ENCODE measurements at places on chromosomes 11 and 22.
A peak's percentile ranks its signal among the peaks of the same experiment; 100 is the strongest.

DNA sequence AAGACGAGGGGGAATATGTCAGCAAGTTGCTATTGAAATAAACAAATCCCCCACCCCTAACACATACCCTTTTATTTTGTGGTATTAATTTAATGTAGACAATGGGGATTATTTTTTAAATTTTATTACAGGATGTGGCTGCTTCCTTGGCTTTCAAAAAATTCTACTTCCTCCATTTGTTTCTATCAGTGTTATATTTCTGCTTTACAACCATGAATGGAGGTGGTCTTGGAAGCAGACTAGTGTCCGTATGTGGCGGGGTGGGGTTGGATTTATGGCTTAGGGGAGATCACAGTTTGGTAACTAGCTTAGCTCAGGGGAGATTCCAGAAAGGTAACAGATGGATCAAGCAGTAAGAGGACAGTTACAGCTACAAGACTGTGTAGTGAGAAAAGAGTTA, 39.3 kb upstream of the PICALM start:
- no peak for DNase-seq

DNA sequence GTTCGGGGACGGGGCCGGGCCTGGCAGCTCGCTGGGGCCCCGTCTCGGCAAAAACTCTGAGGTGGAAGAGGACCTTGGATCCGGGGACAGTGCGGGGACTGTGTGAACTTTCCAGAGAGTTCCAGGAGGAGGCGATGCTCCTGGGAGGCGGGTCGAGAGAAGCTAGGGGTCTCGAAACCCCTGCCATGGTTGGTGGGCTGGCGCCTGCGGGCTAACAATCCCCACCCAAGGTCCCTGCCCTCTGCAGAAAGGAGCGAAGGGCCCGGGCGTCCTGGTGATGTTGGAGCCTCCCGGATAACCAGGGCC, 4.7 kb upstream of the GRK2 start:
- DNase-seq = no peak

DNA sequence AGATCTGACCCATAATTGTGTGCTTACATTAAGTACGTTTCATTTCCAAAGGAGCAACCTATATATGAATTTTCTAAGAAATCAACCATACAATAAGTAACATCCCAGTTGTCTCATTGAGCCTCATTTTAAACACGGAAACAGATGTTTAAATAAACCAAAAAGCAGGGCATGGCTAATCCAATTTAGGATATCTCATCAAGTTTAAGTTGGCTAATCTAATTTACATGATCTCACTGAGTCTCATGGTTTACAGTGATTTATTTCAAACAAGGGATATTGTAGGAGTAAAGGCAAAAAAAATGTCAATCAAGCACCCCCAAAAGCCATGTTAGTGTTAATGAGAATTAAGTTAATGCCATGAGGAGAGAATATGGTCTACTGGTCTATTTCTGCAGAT, 499.8 kb upstream of the CCDC90B start:
- no peak for DNase-seq

GRCh38 chr11:15208378-15209222, 93.9 kb downstream of the INSC start:
- peak; percentile 53 for DNase-seq

DNA sequence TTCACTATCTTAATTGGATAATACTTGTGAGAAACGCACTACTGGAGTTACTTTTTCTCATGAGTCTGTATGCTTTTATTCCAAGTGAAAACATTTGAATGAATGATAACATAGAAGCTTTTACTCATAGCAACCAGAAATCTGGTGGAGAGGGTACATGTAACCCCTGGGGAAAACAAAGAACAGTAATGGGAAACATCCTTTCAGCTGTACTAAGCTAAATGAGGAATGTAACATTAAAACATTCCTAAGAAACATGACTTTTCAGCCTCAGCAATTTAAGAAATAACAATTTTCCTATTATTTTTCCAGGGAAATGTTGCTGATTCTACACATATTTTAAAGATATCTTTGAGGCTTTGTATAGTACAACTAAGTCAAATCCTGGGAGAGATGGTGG, 97.2 kb upstream of the CEP126 start:
- DNase-seq = no peak

DNA sequence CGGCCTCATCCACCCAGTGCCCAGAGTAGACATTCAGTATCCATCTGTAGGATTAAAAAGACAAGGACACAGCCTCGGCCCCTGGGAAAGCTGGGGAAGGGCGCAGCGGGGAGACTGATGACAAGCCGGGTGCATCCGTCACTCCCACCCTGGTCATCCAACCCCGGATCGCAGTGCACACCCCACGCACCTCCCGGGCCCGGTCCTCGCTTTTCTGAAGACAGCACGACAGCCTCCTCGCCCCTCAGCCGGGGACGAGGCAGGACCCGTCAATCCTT, 1.1 kb downstream of the FCHSD2 start:
- DNase-seq = no peak

- DNase-seq = peak; percentile 63
Observed at GRCh38 chr22:22753526-22754267, 109.3 kb downstream of the GGTLC2 start.

GRCh38 chr11:92738276-92738675, 231.2 kb upstream of the MTNR1B start:
- no peak for DNase-seq

GRCh38 chr11:18705651-18706281, 7.2 kb downstream of the TMEM86A start:
- DNase-seq = no peak

GRCh38 chr22:26267856-26268255, 98.6 kb downstream of the SEZ6L start:
- DNase-seq = no peak

DNA sequence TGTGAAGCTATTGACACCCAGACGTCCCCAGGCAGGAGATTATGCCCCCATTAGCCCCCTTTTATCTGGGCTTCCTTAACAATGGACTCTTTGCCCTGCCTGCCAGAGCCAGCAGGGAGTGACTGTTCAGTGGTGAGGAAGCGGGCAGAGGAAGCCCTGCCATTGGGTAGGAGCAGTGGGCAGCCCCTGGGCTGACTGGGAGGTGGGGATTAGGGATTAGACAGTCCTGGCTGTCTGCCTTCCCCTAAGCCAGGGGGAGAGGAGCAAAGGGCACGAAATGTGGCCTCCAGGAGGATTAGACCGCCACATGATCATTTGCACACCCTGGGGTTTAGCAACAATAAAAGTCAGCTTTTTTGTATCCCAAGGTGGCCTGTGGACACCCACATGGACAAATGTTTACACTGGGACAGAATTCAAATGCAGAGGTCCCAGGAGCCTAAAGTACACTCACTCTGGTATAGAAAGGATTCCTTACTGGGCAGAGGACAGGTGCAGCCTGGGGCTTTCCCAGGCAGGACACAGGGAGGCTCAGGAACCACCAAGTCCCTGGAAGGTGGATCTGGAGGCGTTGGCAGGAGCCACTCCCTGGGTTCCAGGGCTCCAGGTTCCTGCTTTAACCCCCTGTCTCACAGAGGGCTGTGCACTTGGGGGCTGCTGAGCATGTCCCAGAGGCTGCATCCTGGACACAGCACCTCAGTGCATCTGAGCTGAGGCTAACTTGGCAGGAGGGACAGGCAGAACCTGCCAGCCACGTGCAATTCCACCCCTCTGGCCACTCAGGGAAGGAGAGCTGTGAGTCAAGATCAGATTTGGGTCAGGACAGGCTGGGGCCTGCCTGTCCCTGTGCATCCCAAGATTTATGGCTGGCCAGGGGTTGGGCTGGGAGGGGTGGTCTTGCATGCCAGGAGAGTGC, 2.1 kb downstream of the PNPLA3 start:
- DNase-seq = no peak

- DNase-seq = no peak
Observed at GRCh38 chr11:16215352-16215751, 141.0 kb downstream of the SOX6 start.

- DNase-seq = no peak
Observed at GRCh38 chr11:7353100-7353499, 101.4 kb downstream of the SYT9 start.

GRCh38 chr11:86800960-86801272, 574 bp downstream of the PRSS23 start:
- no peak for DNase-seq

DNA sequence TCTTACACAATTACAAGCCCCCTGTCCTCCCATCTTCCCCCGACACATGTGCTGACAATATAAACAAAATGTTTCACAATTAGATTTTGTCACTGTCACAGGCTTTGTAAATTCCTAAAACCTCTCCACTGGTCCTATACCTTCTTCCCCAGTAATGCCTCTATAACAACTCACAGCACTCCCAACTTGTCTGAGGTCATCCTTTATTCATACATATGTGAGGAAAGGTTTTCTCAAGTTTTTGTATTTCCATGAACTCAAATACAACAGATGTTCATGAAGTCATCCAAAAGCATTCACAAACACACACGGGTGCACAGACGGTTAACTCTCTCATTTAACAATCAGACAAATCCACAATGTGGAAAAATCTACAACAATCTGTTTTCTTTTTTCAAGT, 1.9 kb downstream of the OR52H1 start:
- DNase-seq = no peak

GRCh38 chr11:100557830-100558611, 129.1 kb upstream of the ARHGAP42 start:
- no peak for DNase-seq

DNA sequence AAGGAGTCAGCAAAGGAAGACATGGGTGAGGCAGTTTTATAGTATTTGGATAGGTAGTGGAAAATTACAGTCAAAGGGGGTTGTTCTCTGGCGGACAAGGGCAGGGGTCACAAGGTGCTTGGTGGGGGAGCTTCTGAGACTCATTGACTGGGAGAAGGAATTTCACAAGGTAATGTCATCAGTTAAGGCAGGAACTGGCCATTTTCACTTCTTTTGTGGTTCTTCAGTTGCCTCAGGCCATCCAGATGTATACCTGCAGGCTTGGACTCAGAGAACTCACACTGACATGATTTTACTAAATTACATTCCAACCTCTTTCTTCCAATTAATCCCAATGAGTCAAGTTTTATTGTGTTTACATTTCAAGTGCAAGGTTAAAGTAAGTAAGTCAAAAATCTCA, 240.5 kb upstream of the API5 start:
- no peak for DNase-seq

DNA sequence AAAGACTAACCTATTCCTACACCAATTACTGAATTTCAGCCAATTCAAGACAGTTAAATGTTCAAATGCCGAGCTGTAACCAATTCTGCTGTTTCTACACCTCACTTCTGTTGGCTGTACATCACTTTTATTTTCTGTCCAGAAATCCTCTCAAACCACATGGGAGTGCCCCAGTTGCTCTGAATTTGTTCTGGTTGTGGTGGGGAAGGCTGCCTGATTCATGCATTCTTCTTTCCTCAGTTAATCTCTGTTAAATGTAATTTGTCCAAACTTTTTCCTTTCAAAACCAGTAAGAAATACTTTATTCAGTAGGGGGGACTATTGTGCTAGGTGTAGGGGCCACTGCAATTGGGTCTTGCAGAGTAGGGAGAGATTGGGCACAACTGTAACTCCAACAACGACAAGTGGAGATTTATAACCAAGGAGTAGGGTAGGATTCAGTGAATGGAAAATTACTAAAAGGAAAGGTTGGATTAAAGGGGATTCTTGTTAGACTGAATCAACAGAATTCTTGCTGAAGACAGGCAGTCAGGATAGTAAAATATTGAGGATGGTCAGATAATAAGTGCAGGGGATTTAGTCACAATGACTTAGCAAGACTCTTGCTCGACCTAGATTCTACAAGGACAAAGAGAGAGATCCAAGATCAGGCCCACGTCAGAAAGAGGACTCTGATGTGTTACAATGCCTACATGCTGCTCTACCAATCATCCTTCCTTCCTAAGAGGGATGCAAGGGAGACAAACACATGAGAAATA, 593.5 kb upstream of the FAT3 start:
- DNase-seq = no peak

DNA sequence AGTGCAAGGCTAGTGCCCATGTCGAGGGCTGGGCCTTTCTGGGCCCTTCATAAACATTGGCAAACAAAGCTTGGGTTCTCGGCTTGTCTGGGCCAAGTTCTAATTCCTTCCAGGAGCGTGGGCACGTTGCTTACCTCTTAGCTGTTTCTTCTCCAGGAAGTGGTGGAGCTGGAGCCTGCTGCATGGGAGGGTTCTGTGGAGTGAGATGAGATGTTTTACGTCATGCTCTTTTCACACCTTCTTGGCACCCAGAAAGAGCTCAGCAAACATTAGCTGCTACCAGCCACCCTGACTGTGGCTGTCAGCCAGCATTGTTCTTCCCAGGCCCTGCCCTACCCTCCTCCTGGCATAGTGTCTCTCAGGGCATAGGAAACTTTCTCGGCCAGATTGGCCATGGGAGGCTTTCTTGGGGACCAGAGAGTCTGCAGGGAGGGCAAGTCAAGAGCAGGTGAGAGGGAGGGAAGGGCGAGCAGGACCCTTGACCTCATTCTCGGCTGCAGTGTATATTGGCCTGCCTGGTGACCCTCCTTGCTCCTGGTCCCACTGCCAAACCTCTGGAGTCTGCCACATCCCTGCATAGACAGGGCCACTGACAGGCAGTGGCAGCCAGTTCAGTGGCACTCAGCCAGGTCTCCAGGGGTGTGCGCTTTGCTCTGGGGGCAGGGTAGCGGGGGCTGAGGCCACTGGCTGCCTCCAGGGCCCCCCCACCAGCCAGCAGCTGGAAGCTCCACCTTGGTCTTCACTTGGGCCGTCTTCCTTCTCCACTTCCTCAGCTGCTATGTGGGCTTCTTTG, 98.8 kb downstream of the BCR start:
- no peak for DNase-seq

- DNase-seq = no peak
Observed at GRCh38 chr11:87456499-87456898, 418.8 kb downstream of the TMEM135 start.

- DNase-seq = no peak
Observed at GRCh38 chr22:44764974-44765373, 12.6 kb downstream of the ARHGAP8 start.

GRCh38 chr11:130109386-130109785, 39.7 kb downstream of the APLP2 start:
- no peak for DNase-seq

- no peak for DNase-seq
Observed at GRCh38 chr11:17459236-17459896, 17.3 kb downstream of the ABCC8 start.

GRCh38 chr11:70524096-70524922, 126.0 kb downstream of the CTTN start:
- DNase-seq = no peak

GRCh38 chr11:115469361-115469760, 34.9 kb downstream of the CADM1 start:
- no peak for DNase-seq

DNA sequence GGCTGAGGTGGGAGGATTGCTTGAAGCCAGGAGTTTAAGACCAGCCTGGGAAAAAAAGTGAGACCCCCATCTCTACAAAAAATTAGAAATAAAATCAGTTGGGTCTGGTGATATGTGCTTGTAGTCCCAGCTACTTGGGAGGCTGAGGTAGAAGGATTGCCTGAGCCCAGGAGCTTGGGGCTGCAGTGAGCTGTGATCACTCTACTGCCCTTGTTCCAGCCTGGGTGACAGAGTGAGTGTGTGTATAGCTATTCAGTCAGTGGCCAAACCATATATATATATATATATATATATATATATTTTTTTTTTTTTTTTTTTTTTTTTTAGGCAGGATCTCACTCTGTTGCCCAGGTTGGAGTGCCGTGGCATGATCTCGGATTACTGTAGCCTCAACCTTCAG, 24.5 kb downstream of the ADM start:
- DNase-seq = no peak

- DNase-seq = no peak
Observed at GRCh38 chr11:1481483-1481825, 5.1 kb downstream of the MOB2 start.

GRCh38 chr11:44145011-44145775, 49.7 kb downstream of the EXT2 start:
- no peak for DNase-seq
